ENCODE measurements at places on chromosomes 4 and X.

- DNase-seq = no peak
These were observed 60.5 kb upstream of the SLC25A4 start for GRCh38 chr4:185082561-185082960.

- DNase-seq = no peak
These were observed 104.1 kb downstream of the ZAR1 start for GRCh38 chr4:48594180-48594579.

- DNase-seq = peak; percentile 95
These were observed 168.7 kb downstream of the SCFD2 start for GRCh38 chr4:53196882-53197771.

DNA sequence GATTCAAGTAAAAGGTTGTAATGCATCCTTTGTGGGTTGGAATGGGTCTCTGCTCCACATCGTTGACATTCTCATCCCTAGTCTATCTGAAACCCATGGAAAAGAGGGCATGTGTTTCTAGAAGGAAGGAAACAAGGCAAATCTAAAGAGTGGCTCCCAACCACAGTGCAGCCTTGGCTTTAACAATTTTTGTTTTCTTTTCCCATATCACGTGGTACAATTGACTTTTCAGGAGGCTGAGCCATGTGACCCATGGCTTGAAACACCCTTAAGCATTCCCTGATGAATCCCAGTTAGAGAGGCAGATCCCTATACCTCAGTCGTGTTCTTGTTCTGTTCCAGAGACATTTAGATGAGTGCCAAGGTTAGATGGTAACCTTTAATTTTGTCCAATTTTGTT is 12.8 kb downstream of the DCUN1D4 start:
- no peak for DNase-seq

DNA sequence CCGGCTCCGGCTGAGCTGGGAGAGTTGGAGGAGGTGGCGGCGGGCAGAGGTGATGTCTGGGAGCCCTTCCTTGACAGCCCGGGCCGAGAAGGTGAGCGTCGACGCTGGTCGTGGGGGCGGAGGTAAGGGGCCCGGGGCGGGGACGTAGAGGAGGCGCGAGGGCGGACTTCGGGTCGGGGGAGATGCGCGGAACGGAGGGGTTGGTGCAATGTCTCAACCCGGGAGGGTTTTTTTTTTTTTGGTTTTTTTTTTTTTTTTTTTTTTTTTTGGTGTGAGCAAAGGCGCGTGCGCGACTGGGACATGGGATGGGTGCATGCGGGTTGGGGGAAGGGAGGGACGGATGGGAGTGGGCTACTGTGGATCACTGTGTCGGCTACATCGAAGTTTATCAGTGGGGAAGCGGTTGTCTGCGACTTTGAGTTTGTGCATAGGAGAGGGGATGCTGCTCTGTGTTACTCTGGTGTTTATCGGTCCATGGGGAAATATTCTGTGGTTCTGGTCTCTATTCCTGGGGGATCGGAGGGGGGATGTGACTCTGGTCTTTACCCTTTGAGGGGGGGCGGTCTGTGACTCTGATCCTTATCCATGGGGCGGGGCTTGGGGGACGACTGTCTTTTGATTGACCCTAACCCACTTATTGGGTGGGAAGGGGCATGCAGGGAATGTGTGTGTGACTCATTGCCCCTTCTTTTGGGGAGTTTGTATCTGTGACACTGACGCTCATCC is 537 bp downstream of the RBM10 start:
- no peak for DNase-seq

DNA sequence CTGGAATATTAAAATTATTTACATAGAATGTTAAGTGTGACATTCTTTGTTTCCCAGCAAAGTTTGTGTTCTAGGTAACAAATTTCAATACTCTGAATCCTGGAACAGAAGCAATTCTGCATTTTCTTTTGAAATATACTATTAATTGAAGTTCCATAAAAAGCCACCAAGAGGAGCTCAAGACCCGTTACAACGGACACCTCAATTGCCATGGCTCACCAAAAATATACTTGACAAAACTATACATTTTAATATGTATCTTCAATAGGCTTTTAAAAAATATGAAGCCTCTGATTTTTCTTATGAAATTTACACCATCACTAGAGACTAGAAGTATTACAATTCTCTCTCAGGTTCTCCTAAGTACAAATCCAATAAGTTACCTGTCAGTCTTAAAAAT is 111.4 kb downstream of the NYX start:
- peak; percentile 59 for DNase-seq

- no peak for DNase-seq
These were observed 9.7 kb downstream of the HS6ST2 start for GRCh38 chrX:132948648-132949260.

- DNase-seq = no peak
These were observed 552.6 kb downstream of the PCDH19 start for GRCh38 chrX:99857455-99857854.

DNA sequence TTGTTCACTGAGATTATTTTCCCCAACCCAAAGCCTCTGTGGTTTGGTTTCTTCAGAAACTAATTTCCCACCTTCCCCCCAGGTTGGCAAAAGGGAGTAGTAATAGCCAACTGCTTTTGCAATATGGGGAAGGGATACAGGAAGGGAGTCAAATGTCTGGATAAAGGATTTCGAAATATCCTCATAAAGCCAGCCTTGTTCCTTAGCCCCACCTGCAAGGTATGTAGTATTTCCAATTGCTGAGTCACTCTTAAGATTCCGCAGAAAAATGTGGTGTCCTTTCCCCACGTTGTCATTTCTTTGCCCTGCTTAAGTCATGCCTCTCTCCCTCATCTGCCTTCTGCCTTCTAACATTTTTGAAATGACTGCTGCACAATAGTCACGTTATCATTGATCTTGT is 138.8 kb upstream of the DCAF8L1 start:
- DNase-seq = no peak

GRCh38 chrX:140799216-140799615 is 89.7 kb downstream of the LINC00632 start:
- DNase-seq = no peak

DNA sequence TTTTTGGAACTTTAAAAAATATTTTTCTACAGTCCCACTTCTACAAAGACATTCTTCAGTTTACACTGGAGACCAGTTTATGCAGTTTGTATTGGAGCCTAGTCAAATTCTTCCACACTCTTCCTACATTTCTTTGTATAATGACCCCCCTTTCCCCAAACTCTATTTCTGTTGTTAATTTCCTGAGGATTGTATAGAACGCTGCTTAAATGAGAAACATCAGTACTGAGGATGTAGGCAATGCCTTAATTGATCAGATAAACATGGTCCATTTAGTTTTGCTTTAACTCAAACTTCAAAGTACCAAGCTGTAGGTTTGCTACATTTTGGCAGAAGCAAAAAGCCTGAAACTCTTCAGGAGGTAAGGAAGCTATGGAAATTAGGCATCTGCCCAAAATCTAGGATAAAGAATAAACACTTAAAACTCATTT is 155.5 kb downstream of the SLC7A11 start:
- DNase-seq = no peak

- no peak for DNase-seq
These were observed 56.8 kb downstream of the TRPC5 start for GRCh38 chrX:112025753-112026152.

GRCh38 chr4:157964463-157964862 is 208.4 kb downstream of the GASK1B start:
- DNase-seq = peak; percentile 2

DNA sequence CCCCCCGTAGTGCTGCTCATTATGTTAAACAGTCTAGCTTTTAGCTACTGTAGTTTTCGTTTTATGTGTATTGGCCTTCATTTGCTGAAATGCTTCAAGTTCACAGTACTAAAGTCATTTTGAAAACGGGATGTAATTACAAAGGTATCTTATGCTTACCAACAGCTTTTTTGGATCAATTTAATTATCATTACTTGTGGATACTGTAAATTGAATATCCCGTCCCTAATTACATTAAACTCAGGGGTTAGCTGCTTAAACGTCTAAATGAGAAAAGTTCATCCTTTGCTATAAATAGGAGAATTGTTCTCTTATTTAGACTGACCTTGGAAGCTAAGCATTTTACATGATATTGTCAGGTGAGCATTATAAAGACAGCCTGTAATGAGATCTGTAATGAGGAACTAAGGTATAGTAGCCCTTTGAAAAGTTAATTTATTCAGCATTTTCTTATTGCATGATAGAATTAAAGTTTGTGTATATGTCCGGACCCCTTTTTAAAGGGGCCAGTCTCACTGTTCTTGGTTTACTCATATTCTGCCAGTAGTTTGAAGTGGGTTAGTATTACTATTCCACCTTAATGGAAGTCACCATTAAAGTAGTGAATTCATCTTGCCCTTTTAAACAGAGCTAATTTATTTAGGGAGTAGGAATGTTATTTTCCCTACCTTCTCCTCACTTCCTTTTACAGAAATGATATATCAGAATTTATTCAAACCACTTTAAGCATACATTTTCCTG is 252.6 kb downstream of the TENM3 start:
- DNase-seq = no peak

- peak; percentile 7 for DNase-seq
These were observed 635.6 kb downstream of the STPG2 start for GRCh38 chr4:97507587-97508245.

DNA sequence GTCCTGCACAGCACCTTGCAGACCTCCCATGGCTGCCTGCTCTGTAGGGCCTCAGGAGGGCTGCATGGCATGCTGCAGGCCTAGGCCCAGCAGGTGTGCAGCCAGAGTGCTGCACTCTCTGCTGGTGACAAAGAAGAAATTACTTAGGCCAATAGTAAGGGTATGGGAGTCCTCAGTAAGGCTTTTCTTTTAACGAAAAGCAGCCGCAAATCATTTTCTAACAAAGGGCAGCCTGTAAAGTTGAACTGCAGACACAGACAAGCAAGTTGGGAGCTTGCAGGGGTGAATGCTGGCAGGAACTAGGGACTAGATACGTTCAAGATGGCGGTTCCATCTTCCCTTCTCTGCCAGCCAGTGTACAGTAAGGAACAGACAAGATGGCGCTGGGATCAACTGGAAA is 22.4 kb upstream of the UBA6 start:
- no peak for DNase-seq

- DNase-seq = peak; percentile 46
These were observed 2.1 kb downstream of the GEMIN8 start for GRCh38 chrX:14027511-14028019.

- DNase-seq = peak; percentile 25
These were observed 28.5 kb downstream of the EMCN start for GRCh38 chr4:100489305-100489704.

- no peak for DNase-seq
These were observed 14.2 kb downstream of the ZNF185 start for GRCh38 chrX:152912106-152912505.

- DNase-seq = no peak
These were observed 6.0 kb upstream of the AFP start for GRCh38 chr4:73429826-73430587.

DNA sequence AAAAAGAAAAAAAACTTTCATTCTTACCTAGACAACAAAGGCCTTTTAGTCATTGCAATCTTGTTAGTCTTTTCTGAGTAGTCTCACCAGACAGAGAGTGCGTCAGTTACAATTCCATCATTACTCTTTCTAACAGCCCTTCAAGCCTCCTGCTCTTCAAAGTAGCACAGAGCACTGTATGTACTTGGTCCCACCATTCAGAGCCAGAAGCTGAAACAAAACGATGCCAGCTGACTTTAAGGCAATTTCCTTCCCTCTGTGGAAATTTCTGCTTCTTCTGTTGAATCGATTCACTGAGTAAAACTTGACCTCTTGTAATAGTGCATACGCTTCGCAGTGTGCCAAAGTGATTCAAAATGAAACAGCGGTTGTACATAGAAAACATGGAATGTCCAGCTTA is 57.7 kb upstream of the TENM3 start:
- no peak for DNase-seq

- DNase-seq = no peak
These were observed 1.9 kb upstream of the SHROOM2 start for GRCh38 chrX:9784332-9784731.

- DNase-seq = no peak
These were observed 40.5 kb downstream of the FRYL start for GRCh38 chr4:48739560-48740019.

- peak; percentile 33 for DNase-seq
These were observed 125.6 kb downstream of the CDS1 start for GRCh38 chr4:84708406-84709135.

DNA sequence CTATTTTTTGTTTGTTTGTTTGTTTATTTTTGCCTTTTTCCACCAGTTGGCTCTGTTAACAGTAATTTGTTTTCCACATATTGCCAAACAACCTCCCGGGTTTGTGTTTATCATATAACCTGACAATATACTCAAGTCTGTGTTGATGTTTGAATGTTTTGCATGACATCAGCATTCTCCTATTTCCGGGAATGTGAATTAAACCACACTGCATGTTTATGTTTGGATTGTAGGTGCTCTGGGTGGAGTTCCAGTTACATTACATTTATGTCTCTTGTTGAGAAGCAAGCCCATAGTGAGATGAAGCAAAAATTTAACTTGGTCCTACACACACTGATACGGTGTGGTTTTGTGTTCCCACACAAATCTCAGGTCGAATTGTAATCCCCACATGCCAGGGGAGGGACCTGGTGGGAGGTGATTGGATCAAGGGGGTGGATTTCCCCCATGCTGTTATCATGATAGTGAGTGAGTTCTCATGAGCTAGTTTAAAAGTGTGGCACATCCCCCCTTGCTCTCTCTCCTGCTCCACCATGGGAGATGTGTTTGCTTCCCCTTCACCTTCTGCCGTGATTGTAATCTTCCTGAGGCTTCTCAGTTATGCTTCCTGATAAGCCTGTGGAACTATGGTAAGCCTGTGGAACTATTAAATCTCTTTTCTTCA is 54.4 kb upstream of the CLNK start:
- DNase-seq = peak; percentile 52

- DNase-seq = peak; percentile 81
These were observed 26.8 kb upstream of the CLDN24 start for GRCh38 chr4:183348706-183349659.

- DNase-seq = peak; percentile 53
These were observed 1.9 kb downstream of the GASK1B start for GRCh38 chr4:158170691-158171561.

DNA sequence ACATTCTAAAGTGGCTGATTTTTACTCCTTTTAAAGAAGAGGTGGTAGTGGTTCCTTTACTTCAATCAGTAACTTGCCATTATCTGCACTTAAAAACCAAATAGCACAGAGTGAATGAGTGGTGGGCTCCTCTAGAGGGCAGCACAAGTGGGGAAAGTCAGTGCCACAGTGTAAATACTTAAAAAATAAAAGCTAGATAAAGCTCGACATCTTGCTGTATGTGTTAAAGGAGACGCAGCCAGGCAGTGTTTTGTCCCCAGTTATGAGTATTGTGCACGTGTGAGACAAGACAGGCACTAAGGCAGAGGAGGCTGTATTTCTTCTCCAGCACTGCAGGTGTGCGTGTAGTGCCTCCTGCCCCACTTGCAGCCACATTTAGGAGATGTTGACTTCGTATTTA is 24.6 kb downstream of the NAP1L5 start:
- peak; percentile 75 for DNase-seq
